Muscle of back (tissue), 13 donors: ENCODE measurements at places on chromosomes 1 and 21. TPM values are rescaled to one million over a fixed set of nuclear protein-coding genes. Genes with fewer than 3 reads are reported as not detected.

The LRIG2 gene
- polyA plus RNA-seq = 15.4 TPM

The CYP4B1 gene
- not detected for polyA plus RNA-seq

The TTC39A gene
- polyA plus RNA-seq = 3.2 TPM

The HP1BP3 gene
- polyA plus RNA-seq = 171 TPM

The BMP8A gene
- 0.31 TPM for polyA plus RNA-seq
